ENCODE measurements at places on chromosomes 16 and 17.
A peak's percentile ranks its signal among the peaks of the same experiment; 100 is the strongest.

GRCh38 chr16:54931120-54932014 lies 702 bp downstream of the IRX5 start:
- no peak for DNase-seq

DNA sequence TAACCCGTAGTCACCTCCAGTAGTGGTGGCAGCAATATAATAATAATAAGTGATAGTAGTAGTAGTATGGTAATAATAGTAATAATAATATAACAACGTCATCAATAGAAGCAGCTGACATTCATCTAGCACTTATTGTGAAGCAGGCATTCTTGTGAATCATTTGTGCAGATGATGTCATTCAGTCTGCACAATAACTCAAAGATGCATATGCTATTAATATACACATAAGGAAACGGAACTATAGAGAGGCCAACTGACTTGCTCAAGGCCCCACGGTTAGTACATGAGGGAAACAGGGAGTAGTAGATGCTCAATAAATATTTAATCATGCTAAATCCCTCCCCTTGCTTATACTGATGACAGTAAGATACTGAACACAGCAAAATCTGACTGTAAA lies 35.4 kb upstream of the GAN start:
- DNase-seq = no peak

GRCh38 chr17:31758646-31759045 lies 100.4 kb downstream of the COPRS start:
- no peak for DNase-seq

GRCh38 chr17:34720760-34721159 lies 141.4 kb downstream of the TMEM132E start:
- no peak for DNase-seq

DNA sequence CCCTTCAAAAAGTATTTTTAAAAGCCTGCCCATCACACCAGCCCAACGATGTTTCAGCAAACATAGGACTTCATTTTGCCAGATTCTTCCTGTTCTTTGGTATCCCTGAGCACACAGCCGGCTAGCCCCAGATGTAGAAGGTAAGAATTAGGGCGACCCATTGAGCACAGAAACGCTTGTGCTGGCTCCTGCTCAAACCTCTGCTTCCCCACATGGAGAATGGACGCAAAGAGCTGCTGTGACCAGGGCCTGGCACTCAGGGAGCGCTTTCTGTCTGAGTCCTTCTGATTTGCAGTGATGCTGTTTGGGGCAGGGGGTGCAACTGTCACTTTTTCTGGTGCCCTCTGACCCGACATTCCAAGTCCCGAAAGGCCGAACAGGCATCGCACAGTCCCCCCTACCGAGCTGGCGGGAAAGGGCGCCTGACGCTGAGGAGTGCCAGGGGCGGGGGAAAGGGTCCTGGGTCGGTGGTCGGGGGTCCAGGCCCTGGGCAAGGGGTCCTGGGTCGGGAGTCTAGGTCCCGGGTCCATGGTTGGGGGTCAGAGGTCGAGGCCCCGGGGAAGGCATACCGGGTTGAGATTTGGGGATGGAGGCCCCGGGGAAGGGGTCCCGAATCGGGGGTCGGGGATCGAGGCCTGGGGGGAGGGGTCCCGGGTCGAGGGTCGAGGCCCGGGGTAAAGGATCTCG lies 930 bp downstream of the CHMP1A start:
- no peak for DNase-seq

DNA sequence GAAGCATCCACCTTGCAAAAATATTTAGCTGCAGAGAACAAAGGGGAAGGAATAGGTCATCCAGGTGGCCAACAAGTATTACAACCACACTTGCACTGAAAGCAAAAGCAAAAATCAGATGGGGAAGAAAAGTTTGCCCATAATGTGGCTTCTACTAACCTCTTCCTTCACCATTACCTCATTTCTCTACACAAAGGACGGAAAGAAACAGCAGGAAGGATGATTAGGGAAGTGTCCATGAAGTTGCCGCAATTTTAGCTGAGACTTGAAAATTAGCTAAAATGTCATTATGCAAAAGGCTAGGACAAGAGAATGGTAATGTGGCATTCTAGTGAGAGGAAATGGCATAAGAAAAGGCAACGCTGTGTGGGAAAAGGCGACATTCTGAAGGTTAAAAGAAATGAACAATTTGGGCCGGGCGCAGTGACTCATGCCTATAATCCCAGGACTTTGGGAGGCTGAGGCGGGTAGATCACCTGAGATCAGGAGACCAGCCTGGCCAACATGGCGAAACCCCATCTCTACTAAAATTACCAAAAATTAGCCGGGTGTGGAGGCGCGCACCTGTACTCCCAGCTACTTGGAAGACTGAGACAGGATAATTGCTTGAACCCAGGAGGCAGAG lies 13.7 kb downstream of the KANSL1 start:
- no peak for DNase-seq

GRCh38 chr16:56670620-56670934 lies 963 bp downstream of the MT1H start:
- no peak for DNase-seq

GRCh38 chr17:43878260-43879175 lies 28.8 kb downstream of the MPP2 start:
- peak; percentile 71 for DNase-seq

GRCh38 chr17:21381076-21381706 lies 5.0 kb downstream of the KCNJ12 start:
- no peak for DNase-seq

DNA sequence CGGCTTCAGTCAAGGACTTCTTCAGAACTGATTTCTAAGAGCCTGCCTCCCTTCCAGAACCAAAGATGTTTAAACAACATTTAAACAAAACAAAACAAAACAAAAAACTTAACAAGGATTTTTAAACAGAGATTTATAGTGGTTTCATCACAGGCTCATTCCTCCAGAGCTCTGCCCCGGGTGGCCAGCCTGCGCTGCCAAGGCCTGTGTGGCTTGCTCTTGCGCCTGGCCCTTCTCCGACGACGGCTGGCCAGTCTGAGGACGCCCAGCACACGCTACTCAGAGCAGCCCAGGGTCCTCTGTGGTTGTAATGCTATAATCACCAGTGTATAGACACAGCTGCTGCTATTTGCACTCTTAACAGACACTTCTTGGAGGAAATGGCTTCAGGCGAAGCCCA lies 307.2 kb upstream of the MYOCD start:
- DNase-seq = no peak

Data from stimulated activated CD4-positive, alpha-beta T cell treated with anti-CD3 and anti-CD28 coated beads, Interleukin-4, amount 100 ng/mL, for 4 hours (primary cell).